ENCODE measurements at places on chromosomes 7 and 10.

GRCh38 chr10:23205972-23206642 lies 14.0 kb downstream of the PTF1A start:
- DNase-seq: no peak

DNA sequence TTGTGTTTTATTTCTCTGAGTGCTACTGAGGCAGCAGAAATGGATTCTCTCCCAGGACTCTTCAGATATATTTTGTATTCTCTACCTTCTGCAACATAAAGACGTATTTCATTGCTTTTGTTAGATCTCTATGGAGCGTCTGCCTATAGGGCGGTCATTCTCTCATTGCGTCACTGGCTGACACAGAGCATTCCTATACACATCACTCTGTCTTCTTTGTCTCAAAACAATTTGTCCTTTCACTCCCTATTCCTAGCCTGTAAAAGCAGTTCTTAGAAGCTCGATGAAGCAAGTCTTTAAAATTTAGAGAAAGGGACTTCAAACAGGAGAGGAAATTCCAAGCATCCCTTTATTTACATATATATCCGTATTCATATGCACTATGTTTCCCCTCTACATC lies 120.6 kb downstream of the CPED1 start:
- no peak for DNase-seq

DNA sequence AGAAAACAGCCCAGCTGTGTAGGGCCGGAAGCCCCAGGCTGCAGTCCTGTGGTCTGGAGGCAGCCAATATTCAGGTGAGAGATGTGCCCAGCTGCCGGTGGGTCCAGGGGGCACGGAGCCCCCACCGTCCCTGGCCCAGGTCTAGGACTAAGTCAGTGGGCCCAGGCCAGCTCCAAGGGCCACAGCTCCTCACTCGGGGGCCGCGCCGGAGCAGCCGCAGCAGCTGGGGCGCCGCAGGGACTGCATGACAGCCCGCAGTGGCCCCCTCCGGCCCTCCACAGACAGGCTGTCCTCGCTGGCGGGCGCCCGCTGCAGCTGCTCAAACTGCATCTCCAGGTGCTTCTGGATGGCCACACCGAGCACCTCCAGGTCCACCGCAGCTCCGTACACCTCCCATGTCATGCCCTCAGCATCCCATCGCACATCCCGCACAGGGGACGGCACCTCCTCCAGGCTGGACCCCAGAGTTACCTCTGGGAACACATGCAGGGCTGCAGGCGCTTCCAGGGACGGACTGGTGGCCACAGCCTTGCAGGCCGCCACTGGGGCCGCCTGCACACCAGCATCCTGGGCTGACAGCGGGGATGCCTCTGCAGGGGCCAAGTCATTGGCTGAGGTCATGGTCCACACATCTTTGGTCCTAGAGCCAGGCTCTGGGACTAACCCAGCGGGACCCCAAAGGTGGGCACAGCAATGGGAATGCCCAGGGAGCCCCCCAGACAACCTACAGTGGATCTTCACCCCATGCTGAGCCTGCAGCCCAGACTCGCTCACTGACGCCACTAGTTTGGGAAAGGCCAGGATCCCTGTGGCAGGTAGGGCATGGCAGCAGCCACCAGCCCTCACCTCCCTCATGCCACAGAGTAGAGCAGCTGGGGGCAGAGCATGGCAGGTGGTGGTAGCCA lies 7.0 kb downstream of the GPRIN2 start:
- no peak for DNase-seq

GRCh38 chr7:93039786-93040185 lies 78.0 kb downstream of the SAMD9 start:
- no peak for DNase-seq

- DNase-seq: no peak
These were observed 239.0 kb downstream of the DNAJB9 start for GRCh38 chr7:108808549-108809266.

GRCh38 chr10:66934711-66935110 lies 8.9 kb downstream of the LRRTM3 start:
- no peak for DNase-seq

DNA sequence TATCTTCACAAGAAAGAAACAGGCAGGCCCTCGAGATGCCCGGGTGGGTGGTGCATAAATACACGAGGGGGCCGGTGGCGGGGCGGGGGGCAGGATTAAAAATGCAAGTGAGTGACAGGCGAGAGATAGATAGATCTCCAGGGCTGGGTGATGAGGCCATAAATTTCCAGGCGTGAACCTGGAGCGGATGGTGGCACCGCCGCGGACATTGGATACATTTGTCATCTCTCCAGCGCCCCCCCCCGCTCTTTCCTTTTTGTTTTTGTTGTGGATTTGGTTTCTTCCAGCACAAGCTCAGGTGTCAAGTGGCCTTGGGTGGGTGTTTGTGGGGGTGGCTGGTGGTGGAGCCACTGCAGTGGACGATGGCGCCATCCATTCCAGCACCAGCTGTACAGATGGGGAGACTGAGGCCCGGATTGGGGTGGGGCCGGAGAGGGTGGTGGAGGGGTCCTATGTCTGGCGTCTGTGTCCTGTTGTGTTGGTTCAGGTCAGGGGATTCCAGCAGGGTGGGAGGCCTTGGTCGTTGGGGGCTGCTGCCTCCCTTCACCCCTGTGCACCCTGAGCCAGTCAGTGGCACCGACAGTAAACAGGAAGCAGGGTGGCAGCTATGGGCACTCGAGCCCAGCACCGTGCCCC lies 2.9 kb downstream of the ELFN1 start:
- no peak for DNase-seq

DNA sequence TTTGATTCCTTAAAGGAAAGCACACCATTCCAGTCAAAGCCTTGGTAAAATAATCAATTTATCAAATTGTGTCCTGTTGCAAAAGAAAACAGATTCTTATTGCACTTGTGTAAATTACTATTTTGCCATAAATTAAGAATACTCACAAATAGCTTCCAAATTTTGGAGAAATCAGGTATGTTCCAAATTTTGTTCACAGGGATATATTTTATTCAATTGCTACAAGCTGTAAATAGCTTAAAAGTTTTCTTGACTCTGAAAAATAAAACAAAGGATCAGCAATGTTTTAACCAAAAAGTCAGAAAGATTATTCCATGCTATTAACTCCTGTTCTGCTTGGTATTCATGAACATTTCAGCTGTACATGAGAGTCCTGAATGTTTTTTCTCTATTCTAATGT lies 47.4 kb upstream of the CHST3 start:
- no peak for DNase-seq

GRCh38 chr10:19578571-19578970 lies 237.7 kb upstream of the PLXDC2 start:
- DNase-seq: no peak

- no peak for DNase-seq
These were observed 60.6 kb upstream of the ANK3 start for GRCh38 chr10:60450291-60450690.

DNA sequence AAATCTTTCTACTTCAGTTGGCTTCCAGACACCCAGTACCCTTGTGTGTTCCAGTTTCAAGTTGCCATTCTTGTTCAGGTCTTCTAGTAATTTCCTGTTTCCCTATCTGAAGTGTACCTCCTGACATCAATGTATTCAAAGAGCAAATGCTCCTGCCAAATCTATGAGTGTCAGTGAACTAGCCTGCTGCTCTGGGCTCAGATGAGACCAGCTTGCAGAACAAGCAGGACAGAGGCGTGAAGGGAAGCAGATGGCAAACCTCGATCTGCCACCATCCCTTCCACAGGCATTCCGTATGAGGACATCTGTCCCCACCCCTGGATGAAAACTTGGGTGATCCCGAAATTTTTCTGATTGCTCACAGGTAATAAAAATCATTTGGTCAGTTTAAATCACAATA lies 4.4 kb upstream of the MPP7 start:
- no peak for DNase-seq

DNA sequence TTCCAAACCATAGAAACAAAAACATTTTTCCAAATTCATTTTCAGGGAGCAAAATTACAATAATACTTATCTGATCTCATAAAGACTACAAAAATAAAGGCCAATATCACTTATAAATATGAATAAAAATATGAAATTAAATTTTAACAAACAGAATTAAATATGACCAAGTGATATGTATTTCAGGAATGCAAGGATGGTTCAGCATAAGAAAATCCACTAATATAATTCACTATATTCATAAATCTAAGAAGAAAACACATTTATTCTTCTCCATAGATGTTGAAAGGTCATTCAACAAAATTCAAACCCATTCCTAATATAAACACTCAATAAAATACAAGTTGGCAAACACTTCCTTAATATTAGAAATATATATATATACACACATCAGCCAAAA lies 115.2 kb upstream of the TMEM168 start:
- no peak for DNase-seq

DNA sequence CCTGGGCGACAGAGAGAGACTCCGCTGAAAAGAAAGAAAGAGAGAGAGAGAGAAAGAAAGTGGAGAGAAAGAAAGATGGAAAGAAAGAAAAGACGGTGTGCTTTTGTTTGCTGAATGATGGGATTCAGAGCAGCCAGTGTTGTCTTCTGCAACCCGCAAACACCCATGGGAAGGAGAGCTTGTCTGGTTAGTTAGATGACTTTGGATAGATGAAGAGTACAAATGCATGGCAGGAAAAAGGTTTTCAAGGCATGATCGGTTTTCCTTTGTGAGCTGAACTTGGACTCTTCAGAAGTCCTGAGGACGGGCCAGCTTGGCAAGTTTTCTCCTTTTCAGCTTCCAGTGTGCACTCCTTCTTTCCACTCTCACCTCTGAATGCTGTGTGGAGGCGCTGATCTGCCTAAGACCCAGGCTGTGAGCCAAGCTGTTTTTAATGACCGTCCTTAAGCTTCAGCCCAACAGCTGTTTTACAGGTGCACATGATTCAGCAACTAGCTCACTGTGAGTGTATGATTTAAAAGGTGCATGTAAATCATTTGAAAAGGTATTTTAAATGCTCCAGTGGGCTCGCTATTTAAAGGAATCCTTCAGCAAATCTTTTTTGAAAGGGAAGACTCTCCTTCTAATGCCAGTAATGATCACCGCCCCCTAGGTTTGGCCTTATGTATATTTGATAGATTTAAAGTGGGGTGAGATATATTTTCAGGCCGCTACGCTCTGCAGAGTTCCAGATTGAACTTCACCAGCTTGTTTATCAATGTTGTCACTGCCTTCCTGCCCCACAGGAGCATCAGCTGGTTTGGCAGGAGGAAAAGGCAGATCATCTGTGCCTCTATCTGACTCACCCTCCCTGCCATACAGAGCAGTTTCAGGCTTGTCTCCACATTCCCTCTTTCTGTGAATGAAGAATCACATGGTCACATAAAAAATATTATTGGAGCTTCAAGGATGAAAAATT lies 115.0 kb downstream of the PLXDC2 start:
- no peak for DNase-seq

GRCh38 chr10:69415951-69416350 lies 767 bp downstream of the TACR2 start:
- no peak for DNase-seq

- no peak for DNase-seq
These were observed 9.7 kb downstream of the MDFIC start for GRCh38 chr7:114931656-114932011.
